ENCODE measurements at places on chromosomes 6 and 20.
A peak's percentile ranks its signal among the peaks of the same experiment; 100 is the strongest.

DNA sequence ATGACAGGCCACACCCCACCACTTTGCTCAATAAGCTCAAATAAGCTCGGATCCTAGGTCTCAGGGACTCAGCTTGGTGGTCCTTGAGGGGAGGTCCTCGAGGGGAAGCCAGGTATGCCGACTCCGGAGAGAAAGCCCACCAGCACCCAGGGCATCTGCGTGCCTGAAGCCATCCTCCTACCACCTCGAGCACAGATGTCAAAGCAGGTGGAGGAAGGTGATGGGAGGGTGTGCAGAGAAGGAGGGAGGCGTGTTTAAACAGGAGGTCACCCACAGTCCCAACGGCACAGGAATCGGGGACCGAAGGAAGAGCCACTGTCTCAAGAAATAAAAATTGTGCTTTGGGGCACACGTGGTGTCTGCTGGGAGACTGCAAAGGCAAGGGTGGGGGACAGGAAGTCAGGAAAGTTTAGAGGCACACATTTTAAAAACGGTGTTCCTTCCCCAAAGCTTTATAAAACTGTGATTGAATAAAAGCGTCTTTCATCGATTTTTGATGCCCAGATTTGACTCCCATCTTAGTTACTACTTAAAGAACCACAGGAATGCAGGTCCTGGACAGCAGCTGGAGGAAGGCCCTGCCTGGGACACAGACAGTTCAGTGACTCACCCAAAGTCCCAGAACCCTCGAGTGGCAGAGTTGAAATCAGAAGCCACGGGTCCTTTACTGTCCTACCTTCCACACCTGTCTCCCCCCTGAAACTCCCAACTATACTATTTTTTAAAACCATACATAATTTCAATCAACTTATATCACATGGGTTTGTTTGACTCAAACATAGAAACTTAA lies 221.0 kb upstream of the PDE10A start:
- no peak for DNase-seq

DNA sequence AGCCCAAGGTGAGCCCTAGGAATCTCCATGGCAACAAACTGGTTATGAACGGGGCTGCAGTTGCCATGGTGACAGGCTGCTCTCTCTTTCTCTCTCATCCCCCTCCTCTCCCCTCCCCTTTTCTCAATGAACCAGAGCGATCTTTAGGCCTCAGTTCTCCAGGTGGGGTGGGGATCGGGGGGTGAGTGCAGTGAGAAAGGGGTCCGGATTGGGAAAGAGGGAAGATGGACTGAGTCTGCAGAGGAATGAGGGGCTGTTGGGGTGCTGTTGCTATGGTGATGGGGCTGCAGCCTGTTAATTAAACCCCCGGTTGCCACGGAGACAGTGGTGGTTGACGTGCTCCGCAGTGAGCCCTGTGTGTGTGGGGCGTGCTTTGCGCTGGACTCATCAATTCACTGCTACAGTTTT lies 3.6 kb upstream of the SLC12A5 start:
- no peak for DNase-seq

DNA sequence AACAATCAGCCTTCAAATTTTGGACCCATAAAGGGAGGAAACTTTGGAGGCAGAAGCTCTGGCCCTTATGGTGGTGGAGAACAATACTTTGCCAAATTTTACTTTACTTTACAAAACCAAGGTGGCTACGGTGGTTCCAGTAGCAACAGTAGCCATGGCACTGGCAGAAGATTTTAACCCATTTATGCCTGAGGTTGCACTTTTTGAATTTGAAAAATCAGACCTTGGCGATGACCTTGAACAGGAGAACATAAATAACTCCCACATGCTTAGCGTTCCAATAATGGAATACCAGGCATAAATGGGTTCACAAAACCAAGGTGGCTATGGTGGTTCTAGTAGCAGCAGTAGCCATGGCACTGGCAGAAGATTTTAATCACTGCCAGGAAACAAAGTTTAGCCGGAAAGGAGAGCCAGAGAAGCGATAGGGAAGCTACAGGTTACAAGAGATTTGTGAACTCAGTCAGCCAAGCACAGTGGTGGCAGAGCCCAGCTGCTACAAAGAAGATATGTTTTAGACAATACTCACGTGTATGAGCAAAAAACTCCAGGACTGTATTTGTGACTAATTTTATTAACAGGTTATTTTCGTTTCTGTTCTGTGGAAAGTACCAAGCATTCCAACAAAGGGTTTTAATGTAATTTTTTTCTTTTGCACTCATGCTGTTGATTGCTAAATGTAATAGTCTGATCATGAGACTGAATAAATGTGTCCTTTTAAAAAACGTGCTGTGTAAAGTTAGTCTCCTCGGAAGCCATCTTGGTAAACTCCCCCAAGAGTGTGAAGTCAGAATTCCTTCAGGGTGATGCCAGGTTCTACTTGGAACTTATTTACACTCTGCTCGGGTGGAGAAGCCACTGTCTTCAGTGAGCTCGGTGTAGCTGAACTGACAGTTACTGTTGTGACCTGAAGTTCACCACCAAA lies 6.7 kb downstream of the SFT2D1 start:
- DNase-seq: no peak

DNA sequence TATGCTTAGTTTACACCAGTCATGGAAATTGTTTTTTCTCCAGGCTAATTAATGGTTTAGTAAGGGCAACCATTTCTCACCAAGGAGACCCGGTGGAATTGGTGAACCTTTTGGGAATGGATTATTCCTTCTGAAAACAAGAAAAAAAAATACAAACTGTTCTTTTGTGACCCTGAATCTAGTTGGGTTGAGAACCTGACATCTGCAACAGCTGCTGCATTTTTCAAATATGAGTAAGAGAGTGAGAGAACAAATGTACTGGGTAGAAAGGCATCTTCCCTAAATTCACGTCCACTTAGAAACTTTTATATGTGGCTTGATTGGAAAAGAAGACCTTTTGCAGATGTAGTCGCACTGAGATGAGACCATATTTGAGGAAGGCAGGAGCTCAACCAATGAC lies 553.4 kb upstream of the EPHA7 start:
- no peak for DNase-seq

DNA sequence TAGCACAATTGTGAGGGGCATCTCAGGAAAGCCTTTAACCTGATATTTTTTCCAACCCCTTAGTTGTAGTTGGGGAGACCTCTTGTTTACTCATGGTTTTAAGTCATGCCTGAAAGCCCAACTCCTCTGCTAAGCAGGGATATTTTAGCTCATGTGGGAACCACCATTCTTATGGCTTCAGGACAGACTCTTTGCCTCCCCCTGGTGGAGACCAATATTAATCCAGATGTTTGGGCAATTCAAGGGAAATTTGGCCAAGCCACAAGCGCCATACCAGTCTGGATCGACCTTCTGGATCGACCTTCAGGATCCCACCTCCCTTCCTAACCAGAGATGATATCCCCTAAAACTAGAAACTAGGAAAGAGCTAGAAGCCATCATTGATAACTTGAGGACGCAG lies 211.2 kb downstream of the C6orf118 start:
- no peak for DNase-seq

DNA sequence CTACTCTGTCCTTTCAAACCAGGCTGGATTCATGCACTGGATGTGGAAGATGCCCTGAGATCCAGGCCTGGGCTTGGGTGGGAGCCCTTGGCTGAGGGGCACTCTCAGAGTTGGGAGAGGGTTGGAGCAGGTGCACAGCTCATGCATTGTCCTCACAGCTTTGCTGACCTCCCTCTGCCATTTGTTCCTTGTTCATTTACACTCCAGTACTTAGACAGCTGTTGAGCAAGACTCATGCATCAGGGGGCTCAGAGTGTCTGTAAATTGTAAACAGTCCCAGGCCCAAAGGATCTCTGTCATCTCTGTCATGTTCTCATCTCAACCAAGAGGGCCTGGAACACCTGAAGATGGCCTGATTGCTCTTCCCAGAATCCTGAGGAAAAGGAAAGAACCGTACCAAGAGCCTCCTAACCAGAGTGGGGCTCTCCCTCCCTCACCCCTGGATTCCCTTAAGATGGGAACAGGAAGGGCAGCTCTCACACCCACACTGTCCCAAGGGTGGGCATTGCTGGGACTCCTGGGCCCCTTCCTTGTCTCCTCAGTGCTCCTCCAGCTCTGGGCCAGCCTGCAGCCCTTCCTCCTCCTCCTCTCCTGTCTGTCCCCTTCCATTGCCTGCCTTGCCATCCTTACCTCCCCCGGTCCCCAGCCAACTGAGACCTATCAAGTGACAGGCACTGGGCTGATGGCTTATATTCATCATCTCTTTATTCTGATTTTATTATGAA lies 132.9 kb downstream of the FOXO3 start:
- DNase-seq: no peak

DNA sequence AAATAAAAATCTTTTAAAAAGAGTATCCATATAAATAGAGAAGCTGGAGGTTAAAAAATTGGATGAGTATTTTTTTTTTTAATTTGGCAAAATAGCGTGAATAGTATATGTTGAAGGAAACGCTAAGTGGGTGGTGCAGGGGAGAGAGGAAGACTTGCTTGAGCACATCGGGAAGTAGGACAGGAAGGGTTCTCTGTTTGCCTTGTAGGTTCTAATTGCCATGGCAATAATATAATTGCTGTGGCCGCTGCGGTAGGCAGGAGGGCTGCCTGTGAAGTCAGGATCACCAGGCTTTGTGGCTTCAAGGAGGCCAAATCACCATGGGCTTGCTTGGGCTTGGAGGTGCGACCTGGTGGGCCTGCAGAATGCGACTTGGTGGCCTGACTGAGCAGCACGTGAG lies 35.1 kb downstream of the IGF2R start:
- DNase-seq: no peak

- DNase-seq: no peak
These were observed 24.8 kb downstream of the SAMHD1 start for GRCh38 chr20:36926653-36927200.

DNA sequence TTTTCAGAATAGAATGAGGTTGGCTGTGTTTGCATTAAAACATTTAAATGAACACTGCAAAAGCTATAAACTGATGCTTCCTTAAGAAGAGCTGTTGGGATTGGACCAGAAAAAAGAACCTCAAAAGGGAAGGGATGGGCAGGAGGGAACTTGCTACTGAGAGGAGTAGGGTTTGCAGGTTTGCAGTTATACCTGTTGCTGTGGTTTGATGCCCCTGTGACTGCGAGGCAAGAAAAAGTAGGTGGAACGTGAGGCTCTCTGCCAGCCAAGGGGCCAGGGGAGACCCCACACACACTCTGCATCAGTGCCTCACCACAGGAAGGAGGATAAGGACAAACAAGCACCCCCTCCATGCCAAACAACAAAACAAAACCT lies 197.2 kb downstream of the BCAS1 start:
- no peak for DNase-seq

- no peak for DNase-seq
These were observed 866.5 kb downstream of the KIF16B start for GRCh38 chr20:15706719-15707118.

GRCh38 chr6:140437619-140438345 lies 1063.3 kb upstream of the CITED2 start:
- no peak for DNase-seq

DNA sequence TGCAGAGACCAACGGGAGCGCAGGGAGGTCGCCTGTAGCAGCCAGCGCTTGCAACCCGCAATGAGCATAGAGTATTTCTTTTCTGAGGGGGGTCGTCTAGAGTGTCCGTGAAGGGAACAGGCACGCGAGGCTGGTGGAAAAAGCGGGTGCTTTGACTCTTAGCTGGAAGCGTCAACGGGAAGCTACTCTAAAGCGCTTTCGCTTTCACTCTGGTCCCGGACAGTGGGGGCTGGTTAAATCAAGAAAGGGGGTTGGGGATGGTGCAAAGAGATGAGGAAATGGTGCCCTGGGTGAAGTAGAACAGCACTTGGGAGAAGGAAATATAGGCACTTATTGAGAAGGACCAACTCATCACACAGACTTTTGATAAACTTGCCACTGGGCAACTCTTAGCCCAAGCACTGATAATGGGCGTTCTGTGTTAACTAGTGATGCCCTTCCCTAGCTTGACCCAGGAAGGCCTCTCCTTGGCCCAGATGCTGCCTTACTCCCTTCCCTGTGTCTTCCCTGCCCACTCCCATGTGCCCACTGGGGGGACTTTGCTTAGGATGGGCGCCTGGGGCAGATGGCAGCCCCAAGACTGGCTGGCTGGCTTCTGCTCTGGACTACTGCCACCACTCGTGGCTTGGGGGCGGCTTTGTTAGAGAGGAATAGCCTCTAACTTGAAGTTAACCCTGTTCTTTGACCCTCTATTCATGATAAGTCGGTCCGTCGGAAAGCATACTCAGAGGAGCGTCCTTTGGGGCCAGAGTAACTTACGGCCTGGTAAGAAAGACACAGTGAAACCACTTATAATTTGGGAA lies 585 bp downstream of the PSMB9 start:
- peak; percentile 29 for DNase-seq

Data from hematopoietic multipotent progenitor cell treated with erythropoietin and hydrocortisone succinate and interleukin-3 and kit ligand, for 15 days (in vitro differentiated cells).